ENCODE measurements at places on chromosomes 3 and 15.

DNA sequence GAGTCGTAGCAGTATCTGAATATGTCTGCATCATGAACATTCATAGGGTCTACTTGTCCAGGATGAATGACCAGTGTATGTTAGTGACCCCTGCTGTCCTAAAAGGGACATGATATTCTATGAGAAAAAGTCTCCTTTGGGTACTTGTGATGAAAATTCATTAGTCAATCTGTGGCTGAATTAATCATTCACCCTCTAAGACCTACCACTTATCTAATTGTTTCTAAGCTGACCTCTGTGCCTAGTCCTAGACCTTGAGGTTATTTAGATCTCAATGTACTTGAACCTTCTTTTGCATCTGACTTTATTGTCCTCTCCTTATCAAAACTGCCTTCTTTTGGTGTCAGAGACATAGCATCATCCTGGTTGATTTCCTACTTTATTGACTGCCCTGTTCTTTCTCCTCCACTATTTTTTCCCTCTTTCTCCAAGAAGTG lies 799.3 kb downstream of the DIPK2A start:
- DNase-seq: peak; percentile 51

DNA sequence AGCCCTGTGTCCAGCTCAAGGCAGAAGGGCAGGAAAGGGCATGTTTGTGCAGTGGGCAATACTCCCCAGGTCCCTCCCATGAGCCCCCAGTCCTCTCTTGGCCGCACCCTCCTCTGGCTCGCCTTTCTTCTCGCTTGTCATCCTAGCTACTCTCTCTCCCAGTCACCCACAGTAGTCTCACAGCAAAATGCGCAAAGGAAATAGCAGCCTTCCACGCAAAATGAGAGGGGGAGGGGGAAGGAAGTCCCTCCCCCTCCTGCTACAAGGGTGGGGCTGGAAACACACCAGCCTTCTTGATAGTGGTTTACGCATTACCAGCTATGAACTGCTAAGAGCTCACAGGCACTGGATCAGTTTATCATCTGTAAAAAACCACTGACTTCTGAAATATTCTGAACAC lies 83.8 kb downstream of the GADL1 start:
- DNase-seq: no peak

- no peak for DNase-seq
Observed at GRCh38 chr3:156964577-156964976, 138.4 kb downstream of the LEKR1 start.

DNA sequence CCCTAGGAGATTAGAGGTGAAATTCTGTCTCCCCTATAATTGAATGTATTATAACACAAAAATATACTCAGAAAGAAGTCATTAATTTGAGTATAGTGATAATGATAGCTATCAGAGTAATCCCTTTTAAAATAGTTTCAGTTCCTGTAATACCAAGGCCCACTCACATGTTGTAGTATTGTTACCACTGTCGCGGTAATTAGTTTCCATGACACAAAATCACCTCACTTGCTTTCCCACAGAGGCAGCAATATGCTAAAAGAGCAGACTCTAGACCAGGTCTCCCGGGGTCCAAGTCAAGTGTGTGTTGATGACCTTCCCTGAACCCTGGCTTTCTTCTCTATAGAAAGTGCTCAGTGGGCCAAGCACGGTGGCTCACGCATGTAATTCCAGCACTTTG lies 39.5 kb upstream of the NSMCE3 start:
- DNase-seq: no peak

DNA sequence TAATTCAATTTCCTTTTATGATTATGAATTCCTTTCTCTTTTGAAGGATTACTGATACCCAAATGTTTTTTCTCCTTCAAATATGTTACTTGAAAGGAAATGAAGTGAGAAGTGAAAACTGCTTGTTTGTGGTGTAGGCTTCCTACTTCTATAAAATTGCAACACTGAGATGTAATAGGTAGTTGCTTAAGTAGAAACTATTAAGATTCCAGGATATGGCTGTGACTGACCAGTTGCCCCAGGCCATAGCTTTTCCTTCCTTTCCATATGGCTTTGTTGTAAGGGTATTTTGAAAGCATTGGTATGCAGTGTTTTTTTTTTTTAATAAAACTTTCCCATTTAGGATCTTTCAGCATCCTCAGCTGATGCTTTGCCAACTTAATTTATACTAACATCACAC lies 28.5 kb downstream of the DNAJC13 start:
- peak; percentile 59 for DNase-seq
